ENCODE measurements at places on chromosomes 3 and 15.

DNA sequence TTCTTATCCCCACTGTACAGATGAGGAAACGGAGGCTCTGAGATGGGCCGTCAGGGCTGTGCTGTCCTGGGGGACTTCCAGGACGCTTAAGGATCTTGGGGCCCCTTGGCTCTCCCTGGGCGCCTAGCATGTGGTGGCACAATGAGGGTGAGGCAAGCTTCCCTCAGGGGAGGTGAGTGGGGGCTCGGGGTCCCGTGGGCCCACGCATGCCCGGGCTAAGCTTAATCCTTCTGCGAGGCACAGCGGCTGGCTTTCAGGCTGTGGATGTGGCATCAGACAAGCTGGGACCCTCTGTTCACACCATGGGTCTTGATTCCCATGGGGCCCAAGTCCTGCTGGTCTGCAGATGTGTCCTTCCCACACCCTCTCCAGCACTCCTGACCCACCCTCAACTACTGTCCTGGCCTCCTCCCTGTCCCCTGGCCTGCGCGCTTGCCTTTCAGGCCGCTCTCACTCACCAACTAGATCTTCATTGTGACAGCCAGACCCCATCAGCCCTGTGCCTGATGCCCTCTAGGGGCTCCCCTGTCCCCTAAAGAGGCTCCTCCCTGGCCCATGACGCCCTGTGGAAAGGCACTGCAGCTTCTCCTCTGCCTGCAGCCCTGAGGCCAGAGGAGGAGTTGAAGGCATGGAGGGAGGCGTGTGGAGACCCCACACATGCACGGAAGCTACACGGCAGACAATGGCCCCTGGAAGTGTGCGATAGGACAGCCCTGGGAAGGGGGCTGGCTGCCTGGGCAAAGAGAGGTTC, 11.3 kb downstream of the DUSP7 start:
- DNase-seq = no peak

GRCh38 chr3:39892068-39892467, 82.7 kb downstream of the MYRIP start:
- no peak for DNase-seq

DNA sequence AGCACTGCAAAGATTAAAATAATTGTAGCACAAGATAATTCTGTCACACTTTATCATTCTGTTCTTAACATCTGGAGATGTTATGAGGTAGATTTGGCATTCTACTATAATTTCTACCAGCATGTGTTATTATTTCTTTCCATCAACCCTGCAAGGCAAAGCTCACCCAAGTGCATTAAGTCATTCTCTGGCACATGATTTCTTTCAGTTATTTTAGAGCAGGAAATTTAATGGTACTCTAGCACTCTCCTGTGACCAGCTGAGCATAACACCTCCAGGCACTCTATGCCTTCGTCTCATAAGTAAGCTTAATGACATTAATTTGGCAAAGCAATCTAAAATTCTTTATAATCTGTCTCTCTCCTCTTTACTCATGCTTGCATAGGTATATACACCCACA, 300.2 kb upstream of the GPR149 start:
- no peak for DNase-seq

DNA sequence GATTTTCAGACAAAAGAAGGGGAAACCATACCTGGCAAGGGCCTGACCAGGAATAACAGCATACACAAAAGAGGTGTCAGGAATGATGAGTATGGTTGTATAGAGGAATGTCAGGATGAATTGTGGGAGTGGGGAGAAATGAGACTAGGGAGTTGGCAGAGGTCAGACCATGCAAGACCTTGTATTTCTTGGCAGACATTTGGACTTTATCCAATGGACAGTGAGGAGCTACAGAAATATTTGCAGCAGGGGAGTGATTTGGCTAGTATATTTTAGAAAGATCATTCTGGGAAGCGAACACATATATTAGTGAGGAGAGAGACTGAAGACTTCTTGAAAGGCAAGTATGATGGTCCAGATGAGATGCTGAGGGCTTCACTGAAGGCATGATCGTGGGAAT, 25.4 kb upstream of the ALPK3 start:
- DNase-seq = no peak

DNA sequence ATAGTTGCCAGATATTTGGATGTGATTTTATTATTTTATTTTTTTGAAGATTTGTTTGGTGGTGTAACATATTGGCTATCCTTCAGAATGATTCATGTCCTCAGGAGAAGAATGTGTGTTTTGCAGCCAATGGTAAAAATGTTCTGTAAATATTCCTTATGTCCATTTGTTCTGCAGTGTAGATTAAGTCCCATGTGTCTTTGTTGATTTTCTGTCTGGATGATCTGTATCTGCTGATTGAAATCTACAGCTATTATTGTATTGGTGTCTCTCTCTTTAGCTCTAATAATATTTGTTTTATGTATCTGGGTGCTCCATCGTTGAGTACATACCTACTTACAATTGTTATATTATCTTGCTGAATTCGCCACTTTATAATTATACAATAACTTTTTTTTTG, 1641.7 kb downstream of the OTOL1 start:
- DNase-seq = no peak

- DNase-seq = no peak
Measured at GRCh38 chr15:25238716-25239470, 199.9 kb downstream of the UBE3A start.

DNA sequence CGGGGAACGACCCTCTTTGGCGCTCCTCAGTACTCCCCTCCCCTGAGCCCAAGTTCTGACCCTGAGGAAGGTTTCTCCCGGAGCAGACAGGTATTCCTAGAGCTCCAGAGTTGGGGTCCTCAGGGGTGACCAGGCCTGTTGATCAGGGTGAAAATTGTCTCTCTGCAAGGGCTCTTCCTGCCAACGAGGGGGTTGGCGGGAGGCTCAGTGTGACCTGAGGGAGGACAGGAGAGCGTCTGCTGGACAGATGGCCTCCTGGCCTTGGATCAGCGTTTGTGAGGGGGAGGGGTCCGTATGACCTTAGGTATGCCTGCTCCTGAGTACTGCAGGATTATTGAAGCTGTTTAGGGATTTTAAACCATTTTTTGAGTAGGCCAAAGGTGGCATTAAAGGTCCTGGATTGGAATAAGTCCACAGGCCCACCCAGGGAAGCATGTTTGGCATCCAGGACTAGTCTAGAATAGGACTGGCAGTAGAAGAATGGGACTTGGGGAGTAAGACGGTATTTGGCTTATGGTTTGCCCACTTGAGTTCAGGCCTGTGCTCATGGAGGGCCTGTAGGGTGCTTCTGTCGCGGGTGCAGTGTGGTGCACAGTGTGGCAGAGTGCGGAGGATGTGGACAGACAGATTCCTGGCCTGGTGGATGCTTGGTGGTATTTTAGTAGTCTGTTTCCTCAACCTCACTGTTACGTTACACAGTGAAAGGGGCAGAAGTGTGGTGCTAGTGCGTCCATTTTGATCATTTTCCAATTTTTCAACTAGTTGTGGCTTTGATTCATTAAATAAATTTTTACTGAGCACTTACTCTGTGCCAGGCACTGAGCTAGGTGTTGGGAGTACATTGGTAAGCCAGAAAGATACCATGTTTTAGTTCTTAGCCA, 959 bp downstream of the ZNF592 start:
- DNase-seq = no peak

DNA sequence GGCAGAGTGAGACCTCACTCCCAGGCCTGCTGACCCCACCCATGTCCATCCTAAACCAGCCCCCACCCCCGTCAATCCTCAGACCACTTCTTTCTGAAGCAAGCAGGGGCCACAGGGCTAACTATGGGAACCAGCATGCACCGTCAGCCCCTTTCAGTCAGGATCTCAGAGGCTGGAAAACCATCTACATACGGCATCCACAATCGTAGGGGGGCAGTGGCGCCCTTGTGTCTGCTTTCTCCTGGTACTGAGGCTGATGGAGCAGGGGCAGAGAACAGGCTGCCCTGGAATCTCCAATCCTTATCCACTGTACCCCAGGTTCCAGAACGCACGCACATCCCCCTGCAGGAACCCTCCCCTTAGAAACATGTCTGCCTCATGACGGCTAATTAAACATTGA, 56.6 kb downstream of the XXYLT1 start:
- DNase-seq = no peak

- no peak for DNase-seq
Measured at GRCh38 chr3:177810162-177810623, 612.9 kb upstream of the TBL1XR1 start.

DNA sequence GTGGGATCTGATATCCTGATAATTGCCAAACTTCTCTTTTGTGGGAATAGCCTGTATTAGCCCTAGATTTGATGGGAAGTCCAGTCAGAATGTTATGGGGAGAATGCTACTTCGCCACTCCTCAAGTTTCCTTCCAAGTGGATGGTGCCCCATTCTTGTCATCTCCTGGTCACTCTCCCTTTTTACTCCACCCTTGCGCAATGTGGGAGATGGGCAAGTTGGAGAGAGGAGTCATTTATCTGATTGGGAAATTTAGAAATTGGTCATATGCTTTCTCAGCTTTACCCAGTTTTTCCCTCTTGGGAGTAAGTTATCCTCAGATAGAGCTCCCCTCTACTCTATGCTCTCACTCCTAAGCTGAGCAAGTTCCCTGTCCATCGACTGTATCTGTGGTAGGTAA, 14.4 kb downstream of the FANCD2OS start:
- no peak for DNase-seq

GRCh38 chr3:195809796-195810454, 1.8 kb downstream of the MUC4 start:
- no peak for DNase-seq

DNA sequence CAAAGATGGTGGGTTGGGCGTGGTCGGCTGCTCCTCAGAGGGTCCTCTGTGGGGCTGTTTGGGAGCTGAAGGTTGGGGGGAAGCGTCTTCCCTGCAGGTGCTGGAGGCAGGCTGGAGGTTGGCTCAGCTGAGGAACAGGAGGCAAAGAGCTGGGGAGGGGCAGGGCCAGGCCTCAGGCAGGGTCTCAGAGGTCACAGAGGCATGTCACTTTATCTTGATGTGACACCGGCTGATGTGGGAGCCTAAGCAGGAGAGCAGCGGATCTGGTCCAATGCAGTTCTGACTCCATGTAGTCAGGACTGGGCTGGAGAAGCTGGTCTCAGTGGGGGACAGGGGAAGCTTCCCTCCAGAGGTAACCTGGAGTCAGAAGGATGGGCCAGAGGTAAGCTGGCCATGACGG, 7.7 kb upstream of the GNAT1 start:
- DNase-seq = no peak

- no peak for DNase-seq
Measured at GRCh38 chr3:60770532-60770931, 480.7 kb downstream of the FHIT start.

- no peak for DNase-seq
Measured at GRCh38 chr3:64815195-64815631, 127.4 kb upstream of the ADAMTS9 start.

DNA sequence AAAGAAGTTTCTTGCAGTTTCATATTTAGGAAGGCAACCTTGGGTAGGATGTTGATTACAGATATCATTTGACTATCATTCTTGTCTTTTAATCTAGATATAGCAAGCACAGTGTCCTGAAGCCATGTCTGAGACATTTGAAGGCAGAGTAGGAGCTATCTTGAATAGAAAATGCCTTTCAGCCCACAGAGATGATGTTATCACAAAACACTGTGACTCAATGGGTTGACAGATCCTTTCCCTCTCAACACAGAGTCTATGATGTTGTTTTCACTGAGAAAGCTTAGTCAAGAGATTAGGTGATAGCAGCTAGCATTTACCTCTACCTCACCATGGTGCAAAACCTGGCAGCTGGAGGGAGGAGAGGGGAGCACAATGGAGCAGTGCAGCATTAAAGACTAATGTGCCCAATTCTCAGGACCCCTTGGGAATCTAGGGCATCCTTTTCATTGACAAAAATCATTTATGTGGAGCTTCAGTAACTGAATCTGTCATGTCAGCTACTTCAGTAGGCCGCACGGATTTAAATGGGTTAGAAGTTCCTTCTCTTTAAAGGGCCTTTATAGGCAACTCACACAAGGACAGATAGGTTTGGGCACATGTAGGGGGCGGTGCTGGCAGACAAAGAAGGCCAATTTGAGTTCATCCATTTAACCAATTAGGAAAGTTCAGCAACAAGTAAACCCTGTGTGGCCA, 121.8 kb downstream of the AGBL1 start:
- no peak for DNase-seq

DNA sequence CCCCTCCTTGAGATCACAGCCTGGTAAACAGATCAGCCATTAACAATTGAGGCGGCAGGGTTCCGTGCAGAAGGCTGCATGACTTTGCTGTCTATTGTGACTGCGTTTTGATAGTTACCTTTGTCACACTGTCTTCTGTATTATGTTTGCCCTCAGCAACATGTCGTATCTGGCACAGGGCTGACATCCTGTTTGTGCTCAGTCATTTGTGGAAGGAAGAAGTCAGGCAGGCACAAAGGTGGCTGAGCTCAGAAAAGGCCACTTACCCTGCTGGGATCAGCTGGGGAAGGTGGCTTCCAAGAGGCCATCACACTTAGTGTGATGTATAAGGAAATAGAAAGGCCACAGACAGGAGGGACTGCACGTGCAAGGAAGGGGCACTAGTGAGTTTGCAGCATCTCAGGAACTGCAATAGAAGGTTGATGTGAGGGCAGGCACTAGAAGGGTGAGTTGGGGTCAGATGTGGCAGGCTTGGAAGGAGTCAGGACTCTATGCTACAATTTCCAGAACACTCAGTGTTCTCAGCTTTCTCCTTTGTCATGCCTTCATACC, 13.4 kb downstream of the PML start:
- no peak for DNase-seq

DNA sequence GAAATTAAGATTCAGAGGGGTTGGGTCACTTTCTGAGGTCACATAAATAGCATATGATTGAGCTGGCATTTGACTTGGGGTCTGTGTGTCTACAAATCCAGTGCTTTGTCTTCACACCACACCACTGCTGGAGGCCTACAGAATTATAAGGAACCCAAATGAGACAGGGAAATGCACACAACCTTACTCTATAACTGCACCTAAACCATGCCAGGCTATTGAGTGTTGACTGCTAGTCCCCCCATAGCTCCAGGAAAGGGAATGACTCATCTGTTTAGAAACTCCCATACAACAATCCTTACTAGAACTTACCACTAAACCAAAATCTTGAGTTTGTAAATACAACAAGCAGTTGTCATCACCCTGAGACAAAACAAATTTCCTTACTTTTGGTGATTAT, 16.9 kb upstream of the TSC22D2 start:
- DNase-seq = no peak

DNA sequence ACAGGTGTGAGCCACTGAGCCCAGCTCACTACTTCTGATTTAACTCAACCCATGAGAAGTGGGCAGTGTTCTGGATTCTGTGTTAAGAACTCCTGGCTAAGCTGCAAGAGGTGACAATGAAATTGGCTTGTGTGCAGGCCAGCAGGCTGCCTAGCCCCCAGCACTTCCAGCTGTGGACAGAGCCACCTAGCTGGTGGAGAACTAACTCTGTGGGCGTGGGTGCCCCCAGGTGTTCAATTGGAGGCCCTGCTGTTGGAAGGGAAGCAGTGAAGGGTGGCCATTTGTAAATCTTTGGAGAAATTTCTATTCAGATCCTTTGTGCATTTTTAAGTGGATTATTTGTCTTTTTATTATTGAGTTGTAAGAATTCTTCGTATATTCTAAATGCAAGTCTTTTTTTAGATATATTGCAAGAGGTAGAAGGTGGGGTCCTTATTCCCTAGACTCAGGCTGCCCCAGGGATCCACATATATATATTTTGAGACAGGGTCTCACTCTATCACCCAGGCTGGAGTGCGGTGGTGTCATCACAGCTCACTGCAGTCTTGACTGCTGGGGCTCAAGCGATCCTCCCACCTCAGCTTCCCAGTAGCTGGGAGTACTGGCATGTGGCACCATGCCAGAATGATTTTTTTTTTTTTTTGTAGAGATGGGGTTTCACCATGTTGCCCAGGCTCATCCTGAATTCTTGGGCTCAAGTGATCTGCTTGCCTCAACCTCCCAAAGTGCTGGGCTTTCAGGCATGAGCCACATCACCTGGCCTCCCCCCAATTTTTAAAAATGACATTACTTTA, 7.2 kb upstream of the SCAMP5 start:
- DNase-seq = no peak

All from GM12891 (cell line).